CD4-positive, CD25-positive, alpha-beta regulatory T cell (primary cell): ENCODE measurements at places on chromosomes 3 and 15. TPM values are rescaled to one million over a fixed set of nuclear protein-coding genes. Genes with fewer than 3 reads are reported as not detected.

The FRMD5 gene
- polyA plus RNA-seq = 0.37 TPM

The SLC22A13 gene
- polyA plus RNA-seq = not detected

The TMEM115 gene
- 33.5 TPM for polyA plus RNA-seq

The BTBD1 gene
- polyA plus RNA-seq = 55.5 TPM

The MEIS2 gene
- not detected for polyA plus RNA-seq

The LRTM1 gene
- polyA plus RNA-seq = not detected

The TGM5 gene
- polyA plus RNA-seq = not detected

The FAM174B gene
- polyA plus RNA-seq = 15.1 TPM

The CCR2 gene
- 17.0 TPM for polyA plus RNA-seq

The ZIC1 gene
- not detected for polyA plus RNA-seq

The OSBPL10 gene
- polyA plus RNA-seq = not detected

GRCh38 chr3:4447295-4447999, 19.6 kb downstream of the SUMF1 start:
- no peak for DNase-seq

- no peak for DNase-seq
These were observed 42.2 kb downstream of the DAPK2 start for GRCh38 chr15:64004056-64004455.

DNA sequence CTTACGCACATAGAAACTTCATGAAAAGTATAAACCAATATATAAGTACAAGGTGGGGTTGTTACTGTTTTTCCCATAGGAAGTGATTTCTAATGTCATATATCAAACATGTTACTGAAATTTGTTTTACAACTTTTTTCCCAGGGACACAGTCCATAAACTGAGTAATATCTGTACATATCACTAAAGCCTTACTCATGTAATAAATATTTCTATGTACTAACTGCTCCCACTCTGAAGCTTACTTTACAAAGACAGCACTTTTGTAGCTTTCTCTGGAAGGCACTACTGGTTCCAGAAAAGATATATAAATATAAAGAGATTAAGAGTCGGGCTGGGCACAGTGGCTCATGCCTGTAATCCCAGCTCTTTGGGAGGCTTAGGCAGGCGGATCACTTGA, 91.7 kb downstream of the MYO5A start:
- DNase-seq = no peak

GRCh38 chr3:58093574-58094195, 85.5 kb downstream of the FLNB start:
- no peak for DNase-seq

DNA sequence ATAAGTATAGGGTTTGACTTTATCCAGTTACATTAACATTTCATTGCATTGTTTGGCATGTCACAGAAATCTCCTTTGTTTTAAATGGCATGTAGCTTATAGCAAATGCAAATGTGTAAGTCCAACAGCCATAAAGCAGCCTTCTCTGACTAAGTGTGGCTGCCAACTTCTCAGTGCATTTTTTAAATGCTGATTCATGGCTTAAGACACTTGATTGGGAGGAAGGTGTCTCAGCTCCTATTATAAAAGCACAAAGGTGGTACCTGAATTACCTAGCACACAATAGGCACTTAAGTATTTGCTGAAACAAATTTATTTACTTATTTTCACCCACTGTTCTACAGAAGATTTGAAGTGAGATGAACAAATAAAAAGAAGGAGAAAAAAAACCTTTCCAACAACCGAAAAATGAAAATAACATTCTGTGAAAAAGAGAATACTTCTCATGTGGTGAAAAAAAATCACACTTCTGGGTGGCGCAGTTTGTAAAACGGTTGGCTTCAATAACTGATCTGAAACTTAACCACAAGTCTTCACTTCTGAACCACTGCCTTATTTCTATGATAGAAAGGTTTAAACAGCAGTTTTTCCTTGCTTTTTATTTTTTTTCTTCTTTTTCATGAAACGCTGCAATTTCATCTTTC, 105.5 kb upstream of the ICE2 start:
- peak; percentile 81 for DNase-seq

DNA sequence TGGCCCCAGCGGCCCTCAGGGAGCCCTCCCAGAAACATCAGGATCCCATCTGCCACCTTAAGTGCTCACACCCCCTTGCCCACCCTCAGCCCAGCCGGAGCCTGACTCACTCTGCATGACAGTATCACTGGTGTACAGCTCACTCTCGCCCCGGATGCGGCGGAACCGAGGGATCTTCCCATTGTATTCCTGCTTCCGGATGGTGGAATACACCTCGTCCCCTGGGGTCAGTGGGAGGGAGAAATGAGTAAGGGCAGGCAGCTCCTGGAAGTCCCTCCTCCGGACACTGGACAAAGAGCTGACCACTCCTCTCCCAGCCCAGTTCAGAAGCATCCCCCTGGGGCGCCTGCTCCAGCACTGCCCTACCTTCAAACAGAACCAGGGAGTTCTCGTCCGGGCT, 16.5 kb downstream of the SEMA7A start:
- no peak for DNase-seq

- no peak for DNase-seq
These were observed 56.7 kb downstream of the NBEAL2 start for GRCh38 chr3:47036145-47036544.

GRCh38 chr3:165225604-165226003, 29.4 kb upstream of the SLITRK3 start:
- no peak for DNase-seq

DNA sequence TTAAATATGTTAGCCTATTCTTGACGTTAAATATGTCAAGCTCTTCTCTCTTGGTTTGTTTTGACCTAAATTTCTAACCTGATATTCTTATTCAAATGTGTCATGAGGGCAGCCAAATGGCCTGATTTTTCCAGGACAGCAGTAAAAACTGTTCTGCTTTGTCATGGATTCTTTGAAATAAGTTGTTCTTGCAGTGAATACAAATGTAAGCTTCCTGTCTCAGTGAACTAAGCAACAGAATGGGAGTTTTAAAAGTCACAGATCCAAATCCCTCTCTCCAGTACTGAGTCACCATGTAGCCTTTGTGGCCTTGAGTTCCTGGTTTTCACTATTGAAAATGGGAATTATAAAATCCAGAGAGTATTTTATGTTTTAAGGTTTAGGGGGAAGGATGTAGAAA, 301.8 kb downstream of the NLGN1 start:
- DNase-seq = no peak

DNA sequence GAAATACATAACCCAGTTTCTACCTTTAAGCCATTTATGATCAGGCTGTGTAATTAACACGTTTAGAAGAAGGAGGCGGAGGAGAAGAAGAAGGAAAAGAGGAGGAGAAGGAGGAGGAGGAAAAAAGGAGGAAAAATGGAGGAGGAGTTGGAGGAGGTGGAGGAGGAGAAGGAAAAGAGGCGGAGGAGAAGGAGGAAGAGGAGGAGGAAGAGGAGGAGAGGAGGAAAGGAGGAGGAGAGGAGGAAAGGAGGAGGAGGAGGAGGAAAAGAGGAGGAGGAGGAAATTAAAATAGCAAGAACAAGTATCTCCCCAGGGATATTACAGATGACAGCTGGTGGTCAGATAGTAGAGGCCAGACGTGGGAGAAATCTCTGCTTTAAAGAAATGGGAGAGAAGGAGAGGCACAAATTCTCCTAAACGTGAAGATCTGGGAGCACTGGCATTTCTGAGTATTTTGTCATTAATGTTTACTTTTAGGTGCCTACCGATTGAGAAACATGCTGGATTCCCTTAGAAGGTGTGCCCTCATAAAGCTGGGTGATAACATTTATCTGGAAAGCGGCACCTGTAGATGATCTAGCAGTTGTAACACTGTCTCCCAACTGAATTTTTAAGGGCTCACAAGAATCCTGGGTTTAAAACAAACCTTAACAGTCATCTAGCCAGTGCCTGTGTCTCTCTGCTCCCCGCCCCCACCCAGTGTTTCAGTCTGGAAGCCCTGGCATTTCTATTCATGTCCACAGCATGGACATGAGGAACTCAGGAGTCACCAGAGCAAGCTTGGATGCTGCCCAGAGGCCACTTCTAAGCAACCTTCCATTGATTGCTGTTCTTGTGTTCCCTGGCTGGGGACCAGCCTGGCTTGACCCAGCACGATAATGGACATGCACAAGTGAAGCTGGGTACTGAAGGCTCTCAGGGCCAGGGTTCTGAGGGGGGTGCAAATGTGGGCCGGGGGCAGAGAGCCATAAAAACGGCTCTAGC, 75.2 kb downstream of the CHRNA7 start:
- DNase-seq = no peak

- DNase-seq = peak; percentile 48
These were observed 15.5 kb downstream of the TBC1D2B start for GRCh38 chr15:78061963-78062427.

DNA sequence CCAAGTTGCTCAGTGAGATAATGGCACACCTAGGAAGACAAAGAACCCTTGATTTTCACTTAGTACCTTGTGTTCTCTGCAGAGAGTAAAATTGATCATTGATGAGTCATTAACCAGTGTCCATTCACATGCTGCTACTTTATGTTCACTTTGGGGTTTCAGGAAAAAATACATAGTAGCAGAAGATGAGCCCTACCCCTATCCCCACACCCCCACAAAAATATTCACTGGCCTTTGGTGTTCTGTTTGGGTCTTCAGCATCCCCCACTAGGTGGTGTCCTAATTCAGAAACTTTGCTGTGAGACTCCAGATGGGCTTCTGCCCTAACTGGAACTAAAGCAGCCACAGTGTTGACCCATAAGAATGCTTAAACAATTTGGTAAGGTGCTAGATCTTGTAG, 178.8 kb downstream of the KLHL25 start:
- DNase-seq = no peak

GRCh38 chr3:177694951-177695350, 497.7 kb upstream of the TBL1XR1 start:
- no peak for DNase-seq

DNA sequence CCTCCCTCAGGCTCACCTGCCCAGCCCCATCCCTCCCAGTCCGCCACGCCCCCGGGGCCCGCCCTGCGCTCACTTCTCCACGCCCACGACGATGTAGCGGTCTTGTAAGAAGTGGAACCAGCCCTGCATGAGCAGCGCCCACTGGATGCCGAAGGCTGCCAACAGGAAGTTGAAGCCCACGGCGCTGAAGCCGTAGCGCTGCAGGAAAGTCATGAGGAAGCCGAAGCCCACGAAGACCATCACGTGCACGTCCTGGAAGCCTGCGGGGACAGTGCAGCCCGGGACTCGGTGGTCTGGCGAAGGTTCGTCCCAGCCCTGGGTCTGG, 9.7 kb downstream of the RHCG start:
- DNase-seq = no peak

GRCh38 chr15:62835762-62836161, 206.8 kb upstream of the TPM1 start:
- no peak for DNase-seq
